Endodermal cell (in vitro differentiated cells): ENCODE measurements at places on chromosomes 11 and 22. TPM values are rescaled to one million over a fixed set of nuclear protein-coding genes. Genes with fewer than 3 reads are reported as not detected.

DNA sequence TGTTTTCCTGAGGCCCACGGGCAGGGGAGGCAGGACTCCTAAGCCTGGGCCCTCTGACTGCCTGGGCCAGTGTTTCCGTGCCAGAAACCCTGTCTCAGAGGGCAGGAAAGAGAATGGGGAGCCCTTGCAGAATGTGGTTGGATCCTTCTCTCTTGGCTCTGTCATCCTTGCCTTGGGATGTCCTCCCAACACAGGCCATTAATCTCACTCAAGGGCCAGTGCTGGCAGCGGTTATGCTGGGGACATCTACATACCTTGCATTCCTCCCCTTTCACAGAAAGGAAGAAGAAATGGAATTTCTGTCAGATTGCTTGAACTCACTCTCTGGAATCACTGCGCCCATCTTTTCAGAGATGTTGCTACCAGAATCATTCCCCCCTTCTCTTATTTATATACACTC is 296.9 kb downstream of the KIRREL3 start:
- no peaks in the 10 kb centered on the region for H3K27me3 ChIP-seq
- H3K4me1 ChIP-seq, result no peaks in the 10 kb centered on the region
- H3K36me3 ChIP-seq, result no peaks in the 10 kb centered on the region
- DNase-seq, result no peak
- no peak overlapping the region for H3K4me3 ChIP-seq
- no peak overlapping the region for H3K27ac ChIP-seq

DNA sequence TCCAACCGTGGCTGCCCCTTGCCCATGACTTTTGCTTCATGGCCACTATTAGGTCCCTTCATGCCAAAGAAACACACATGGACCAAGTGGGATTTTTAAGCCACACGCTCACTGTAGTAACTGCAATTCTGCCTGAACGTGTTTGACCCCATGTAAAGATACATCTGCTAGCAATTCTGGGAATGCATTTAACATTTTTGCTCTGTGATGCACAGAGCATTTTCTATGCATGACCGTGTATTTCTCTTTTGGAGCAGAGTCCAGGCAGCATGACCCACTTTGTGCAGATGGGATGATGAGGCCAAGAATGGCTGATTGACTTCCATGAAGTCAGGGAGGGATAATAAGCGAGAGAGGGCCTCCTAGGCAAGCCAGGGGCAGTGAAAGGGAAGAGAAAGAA is 108.5 kb downstream of the TP53I11 start:
- no peak overlapping the region for H3K27ac ChIP-seq
- peaks cover 1% of the 10 kb centered on the region for H3K36me3 ChIP-seq
- no peak for DNase-seq
- no peaks in the 10 kb centered on the region for H3K4me1 ChIP-seq
- H3K27me3 ChIP-seq, result no peaks in the 10 kb centered on the region

DNA sequence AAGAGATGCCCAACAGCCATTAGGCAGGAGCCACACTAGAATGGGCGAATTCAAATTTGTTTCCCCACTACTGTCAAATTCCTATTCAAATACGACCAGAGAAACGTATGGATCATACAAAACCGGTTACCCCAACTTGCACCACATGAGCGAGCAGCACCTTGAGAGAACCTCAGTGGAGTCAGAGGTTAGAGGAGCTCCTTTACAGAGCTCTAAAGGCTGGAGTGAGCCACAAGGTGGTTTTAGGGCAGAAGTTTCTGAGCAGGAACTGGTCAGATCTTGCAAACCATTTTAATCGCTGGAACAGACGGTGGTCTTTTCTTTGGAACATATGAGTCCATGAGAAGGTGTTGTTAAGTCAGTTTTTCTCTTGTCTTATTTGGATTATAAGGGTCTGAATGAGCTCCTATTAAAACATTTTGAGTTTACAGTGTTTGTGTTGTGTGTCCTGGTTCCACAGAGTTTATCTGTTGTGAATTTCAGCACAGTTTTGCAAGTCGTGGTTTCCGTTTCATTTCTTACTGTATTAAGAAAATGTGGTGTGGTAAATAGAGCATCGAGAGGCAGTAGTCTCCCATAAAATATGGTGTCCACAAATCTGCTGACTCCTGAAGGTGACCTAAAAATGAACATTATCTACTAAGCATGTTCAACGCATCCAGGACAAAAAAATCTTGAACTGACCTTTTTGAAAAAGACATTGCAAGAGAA is 471.7 kb downstream of the NTM start:
- no peak overlapping the region for H3K27ac ChIP-seq
- no peaks in the 10 kb centered on the region for H3K27me3 ChIP-seq
- H3K4me1 ChIP-seq, result peaks cover 4% of the 10 kb centered on the region
- H3K36me3 ChIP-seq, result no peaks in the 10 kb centered on the region
- DNase-seq, result no peak

- peaks cover 39% of the 10 kb centered on the region for H3K27me3 ChIP-seq
- no peaks in the 10 kb centered on the region for H3K36me3 ChIP-seq
- DNase-seq, result no peak
- no peaks in the 10 kb centered on the region for H3K4me1 ChIP-seq
- H3K27ac ChIP-seq, result no peak overlapping the region
These were observed 92.9 kb downstream of the TRAF6 start for GRCh38 chr11:36417154-36417553.

DNA sequence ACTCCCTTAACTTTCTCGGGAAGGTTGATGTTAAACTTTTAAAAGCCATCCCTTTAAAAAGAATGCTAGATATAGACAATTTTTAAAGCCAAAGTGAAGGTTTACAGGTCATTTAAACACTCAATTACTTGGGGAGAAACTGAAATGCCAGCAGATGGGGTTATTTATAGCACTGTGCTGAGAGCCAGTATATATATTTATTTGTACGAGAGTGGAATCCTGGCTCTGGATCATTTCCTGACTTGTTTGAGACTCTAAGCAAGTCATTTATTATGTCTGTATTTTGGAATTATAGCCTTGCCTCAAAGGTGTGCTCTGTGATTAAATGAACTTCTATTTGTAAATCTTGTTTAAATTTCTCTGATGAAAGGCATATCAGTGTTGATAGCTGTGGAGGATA is 6.8 kb upstream of the ZBED5 start:
- no peak for DNase-seq
- no peaks in the 10 kb centered on the region for H3K36me3 ChIP-seq
- no peak overlapping the region for H3K4me3 ChIP-seq
- H3K27ac ChIP-seq, result no peak overlapping the region
- H3K4me1 ChIP-seq, result no peaks in the 10 kb centered on the region

DNA sequence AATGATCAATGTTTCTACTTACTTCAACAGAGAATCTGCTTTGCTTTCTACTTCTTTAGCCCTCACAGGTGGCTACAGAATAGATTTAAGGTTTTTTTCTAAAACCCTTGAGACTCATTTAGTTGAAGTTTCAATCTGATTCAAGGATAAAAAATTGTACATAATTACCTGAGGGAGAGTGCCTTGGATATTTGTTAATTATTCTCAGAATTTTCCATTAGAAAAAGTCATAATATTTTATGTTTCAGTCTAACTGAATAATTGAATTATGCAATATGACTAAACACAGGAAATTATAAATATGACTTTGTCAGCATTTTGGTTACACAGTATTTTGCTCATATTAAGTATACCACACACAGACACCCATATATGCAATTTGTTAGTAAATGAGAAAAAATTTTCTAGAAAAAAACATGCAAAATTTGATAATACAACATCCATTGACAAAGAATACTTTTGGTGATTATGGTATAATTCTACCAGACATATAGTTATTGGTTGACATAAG is at the start of gene OR8J3:
Gene OR8J3 (minus strand): TSS at position 51 of the 511 bp plus-strand sequence. CDS start 2,483 bp downstream, outside the sequence.
- H3K27me3 ChIP-seq, result no peaks in the 10 kb centered on the region
- no peak within 1 kb of the TSS for H3K4me3 ChIP-seq
- H3K27ac ChIP-seq, result no peak within 1 kb of the TSS

DNA sequence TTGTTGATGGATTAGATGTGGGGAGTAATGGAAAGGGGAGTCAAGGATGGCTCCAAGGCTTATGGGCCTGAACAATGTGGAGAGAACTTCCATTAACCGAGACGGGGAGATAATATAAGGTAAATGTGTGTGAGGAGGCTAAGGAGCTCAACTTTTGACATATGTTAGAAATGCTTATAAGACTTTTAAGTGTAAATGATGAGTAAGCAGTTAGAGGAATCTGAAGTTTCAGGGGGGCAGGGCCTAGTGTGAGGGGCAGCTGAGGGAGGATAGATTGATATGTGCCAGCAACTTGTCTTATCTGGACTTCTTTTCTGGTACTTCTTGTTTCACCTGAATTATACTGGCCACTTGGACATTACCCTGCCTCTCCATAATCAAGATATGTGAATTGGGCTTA is 29.9 kb downstream of the ANKRD42 start:
- no peaks in the 10 kb centered on the region for H3K36me3 ChIP-seq
- H3K4me3 ChIP-seq, result no peak overlapping the region
- no peak for DNase-seq
- H3K27me3 ChIP-seq, result no peaks in the 10 kb centered on the region
- no peak overlapping the region for H3K27ac ChIP-seq

DNA sequence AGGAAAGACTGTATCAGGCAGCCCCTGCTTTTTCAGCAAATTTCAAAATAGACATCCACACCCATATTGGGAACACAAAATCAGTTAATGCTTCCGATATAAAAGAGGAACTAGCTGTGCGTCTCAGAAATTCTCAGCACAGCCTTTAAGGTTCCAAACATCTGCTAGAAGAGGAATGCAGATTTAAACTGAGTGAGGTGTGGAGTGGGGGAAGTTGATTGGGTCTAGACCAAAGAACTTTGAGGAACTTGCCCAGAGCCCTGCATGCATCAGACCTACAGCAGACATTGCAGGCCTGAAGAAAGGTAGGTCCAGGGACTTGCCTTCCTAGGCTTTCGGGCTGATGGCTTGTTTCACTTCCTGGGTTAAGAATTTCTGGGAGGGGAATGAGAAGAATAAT is at the start of gene MS4A4A:
Gene MS4A4A (plus strand): TSS at position 255 of the 400 bp plus-strand sequence. CDS start 10 bp downstream, at position 265.
- H3K4me1 ChIP-seq, result no peaks in the 10 kb centered on the region
- no peaks in the 10 kb centered on the region for H3K27me3 ChIP-seq
- no peaks in the 10 kb centered on the region for H3K36me3 ChIP-seq
- no peak within 1 kb of the TSS for H3K4me3 ChIP-seq
- no peak within 1 kb of the TSS for H3K27ac ChIP-seq

DNA sequence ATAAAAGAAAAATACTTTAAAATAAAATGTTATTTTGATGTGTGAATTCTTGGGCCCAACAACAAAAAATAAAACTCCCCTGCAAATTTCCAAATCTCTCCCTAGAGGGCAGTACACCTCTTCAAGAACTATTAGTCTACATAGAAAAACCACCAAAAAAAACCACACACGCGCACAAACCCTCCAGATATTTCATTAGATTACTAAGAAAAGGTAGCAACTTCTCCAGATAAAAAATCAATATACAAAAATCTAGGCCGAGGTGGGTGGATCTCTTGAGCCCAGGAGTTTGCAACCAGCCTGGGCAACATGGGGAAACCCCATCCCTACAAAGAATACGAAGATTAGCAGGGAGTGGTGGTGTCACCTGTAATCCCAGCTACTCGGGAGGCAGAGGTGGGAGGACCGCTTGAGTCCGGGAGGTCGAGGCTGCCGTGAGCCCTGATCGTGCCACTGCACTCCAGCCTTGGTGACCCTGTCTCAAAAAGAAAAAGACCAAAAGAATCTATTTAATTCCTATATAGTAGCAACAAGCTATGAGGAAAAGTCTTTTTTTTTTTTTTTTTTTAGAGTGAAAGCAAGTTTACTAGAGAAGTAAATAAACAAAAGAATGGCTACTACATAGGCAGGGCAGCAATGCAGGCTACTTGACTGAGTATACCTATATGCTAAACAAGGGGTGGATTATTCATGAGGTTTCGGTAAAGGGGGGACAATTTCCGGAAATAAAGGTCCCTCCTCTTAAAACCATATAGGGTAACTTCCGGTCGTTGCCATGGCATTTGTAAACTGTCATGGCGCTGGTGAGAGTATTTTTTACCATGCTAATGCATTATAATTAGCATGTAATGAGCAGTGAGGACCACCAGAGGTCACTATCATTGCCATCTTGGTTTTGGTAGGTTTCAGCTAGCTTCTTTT is 13.1 kb downstream of the B3GNT6 start:
- no peaks in the 10 kb centered on the region for H3K4me1 ChIP-seq
- H3K27ac ChIP-seq, result no peak overlapping the region
- DNase-seq, result peak; percentile 88
- H3K27me3 ChIP-seq, result peaks cover 5% of the 10 kb centered on the region
- peak overlapping the region; percentile 69 for H3K4me3 ChIP-seq

DNA sequence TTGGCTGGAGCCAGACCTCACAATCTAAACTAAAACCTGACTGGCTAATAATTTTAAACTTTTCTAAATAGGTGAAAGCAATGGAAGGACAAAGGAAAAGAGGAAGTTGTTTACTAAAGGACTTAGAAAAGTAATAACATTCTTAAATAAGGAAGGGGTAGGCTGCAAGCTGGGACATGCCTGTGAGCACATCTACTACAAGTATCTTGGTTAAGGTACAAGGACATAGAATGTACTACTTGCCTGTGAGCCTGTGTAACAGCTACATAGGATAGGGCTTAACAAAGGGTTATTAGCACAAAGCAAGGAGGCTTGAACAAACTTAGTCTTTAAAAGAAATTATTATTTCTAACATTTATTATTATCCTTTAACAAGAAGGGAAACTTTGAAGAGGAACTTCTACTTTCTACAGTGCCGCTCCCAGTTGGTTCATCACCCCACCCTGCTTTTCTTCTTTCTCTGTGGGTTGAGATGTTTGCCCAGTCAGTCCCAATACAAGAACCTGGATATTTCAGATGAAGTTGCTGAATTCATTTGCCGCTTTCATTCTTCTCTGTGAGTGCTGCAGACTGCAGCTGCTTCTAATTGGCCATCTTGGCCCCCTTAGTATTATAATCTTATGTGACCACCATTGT is 87.5 kb downstream of the PRMT3 start:
- no peaks in the 10 kb centered on the region for H3K4me1 ChIP-seq
- H3K36me3 ChIP-seq, result peaks cover 3% of the 10 kb centered on the region
- no peak overlapping the region for H3K4me3 ChIP-seq
- H3K27ac ChIP-seq, result peak overlapping the region; percentile 7

The LRRC74B gene
- total RNA-seq, result not detected in 2 replicates

The KLHL35 gene
- 0.27 and 0.48 TPM in 2 replicates for total RNA-seq

The TNNT3 gene
- not detected in 3 replicates for total RNA-seq

The OR5B21 gene
- total RNA-seq, result not detected in 3 replicates

The PRRG4 gene
- 1.2 to 3.7 TPM (median 3.5 TPM) in 3 replicates for total RNA-seq

The FAM227A gene
- 7.7 to 14.9 TPM (median 13.1 TPM) in 3 replicates for total RNA-seq

The KRTAP5-8 gene
- total RNA-seq, result not detected in 3 replicates
